ENCODE measurements at places on chromosomes 16 and 17.

DNA sequence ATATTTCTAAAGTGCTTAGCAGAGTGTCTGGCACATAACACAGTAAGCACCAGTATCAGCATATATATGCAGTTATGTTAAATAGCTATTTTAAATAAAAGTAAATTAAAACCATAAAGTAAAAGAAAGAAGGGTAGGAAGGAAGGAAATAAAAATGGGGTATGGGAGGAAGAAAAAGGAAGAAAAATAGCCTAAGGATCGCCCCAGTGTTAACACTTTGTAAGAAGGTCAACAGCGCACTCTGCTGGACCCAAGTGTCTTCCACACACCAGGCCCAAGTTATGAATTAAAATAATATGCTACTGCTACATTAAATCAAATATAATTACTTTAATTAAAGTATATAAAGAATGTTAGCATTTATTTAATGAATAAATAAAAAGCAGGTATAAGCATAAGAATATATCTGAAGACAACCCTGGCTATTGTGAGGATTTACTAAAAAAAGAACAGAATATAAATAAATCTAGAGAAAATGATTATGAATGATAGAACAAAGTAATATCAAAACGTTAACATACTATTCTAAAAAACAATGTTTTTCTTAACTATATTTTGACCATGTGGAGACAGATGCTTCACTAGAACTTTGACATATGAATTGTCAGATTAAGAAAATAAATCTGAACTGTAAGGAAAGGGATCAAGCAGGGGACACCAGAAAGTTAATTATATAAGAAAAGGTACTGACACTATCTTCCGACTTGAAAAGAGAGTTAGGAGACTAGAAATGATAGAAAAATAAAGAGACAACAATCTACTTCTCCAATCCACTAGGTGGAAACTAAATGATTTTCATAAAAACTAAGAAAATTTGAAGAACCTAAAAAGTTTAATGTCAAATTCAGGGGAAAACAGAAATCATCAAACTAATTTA, 25.9 kb downstream of the BRIP1 start:
- no peak for DNase-seq

- no peak for DNase-seq
Observed at GRCh38 chr17:44768505-44769142, 9.8 kb downstream of the ADAM11 start.

- DNase-seq: no peak
Observed at GRCh38 chr17:80316927-80317705, 56.5 kb downstream of the RNF213 start.

DNA sequence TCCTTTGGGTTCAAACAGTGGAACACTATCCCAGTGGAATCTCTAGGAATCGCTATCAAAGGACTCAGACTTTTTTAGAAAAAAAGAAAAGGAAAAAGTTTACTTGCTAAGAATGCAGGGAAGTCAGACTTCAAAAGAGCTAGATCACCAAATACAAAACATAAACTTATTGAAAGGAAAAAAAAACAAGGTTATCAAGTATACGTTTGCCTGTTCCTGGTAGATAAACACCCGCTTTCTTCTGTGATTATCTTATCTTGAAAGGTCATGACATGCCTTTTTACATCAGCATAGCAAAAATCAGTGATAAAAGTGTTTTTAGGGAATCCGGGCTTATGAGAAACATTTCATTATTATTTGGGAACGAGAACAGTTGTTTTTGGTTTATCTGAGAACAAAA, 129.3 kb upstream of the TMEM97 start:
- DNase-seq: no peak

- no peak for DNase-seq
Observed at GRCh38 chr16:2498531-2499253, 15.1 kb upstream of the ATP6V0C start.

- peak; percentile 58 for DNase-seq
Observed at GRCh38 chr17:74368341-74369081, 1.2 kb downstream of the GPR142 start.

GRCh38 chr17:42678951-42679491, 2.2 kb upstream of the PLEKHH3 start:
- no peak for DNase-seq

- DNase-seq: no peak
Observed at GRCh38 chr17:45677770-45678169, 106.3 kb upstream of the CRHR1 start.
